Activated CD8-positive, alpha-beta memory T cell treated with anti-CD3 and anti-CD28 coated beads, Interleukin-2, amount 10 ng/mL, durations not matched to agents 7 days and 5 days (primary cell): ENCODE measurements at places on chromosomes 5 and 9. TPM values are rescaled to one million over a fixed set of nuclear protein-coding genes. Genes with fewer than 3 reads are reported as not detected.

Gene ZNF608
- not detected for total RNA-seq

Gene C1QTNF3
- total RNA-seq, result 2.7 TPM

Gene TSLP
- 0.40 TPM for total RNA-seq

Gene FGF18
- total RNA-seq, result not detected

Gene TCERG1
- 104 TPM for total RNA-seq

Gene TTC39B
- total RNA-seq, result 34.3 TPM

Gene SH3PXD2B
- total RNA-seq, result 0.06 TPM

Gene SMIM33
- 0.26 TPM for total RNA-seq

Gene ANKRD55
- total RNA-seq, result not detected

Gene GMCL2
- not detected for total RNA-seq

Gene SLC6A7
- total RNA-seq, result not detected

Gene ZNF367
- total RNA-seq, result 36.3 TPM

Gene PPIP5K2
- 62.6 TPM for total RNA-seq

Gene SPINK4
- total RNA-seq, result not detected

Gene CTSV
- 0.28 TPM for total RNA-seq

Gene ORM1
- not detected for total RNA-seq

Gene SLC1A1
- total RNA-seq, result 0.14 TPM

Gene FIBCD1
- not detected for total RNA-seq

Gene PTGS1
- total RNA-seq, result 1.0 TPM

Gene LCN12
- total RNA-seq, result 1.2 TPM

Gene AIF1L
- 0.23 TPM for total RNA-seq

Gene AK8
- total RNA-seq, result 0.63 TPM

Gene MEF2C
- 0.19 TPM for total RNA-seq

Gene SPINK6
- not detected for total RNA-seq

Gene IL6ST
- total RNA-seq, result 24.7 TPM

Gene SLC6A19
- total RNA-seq, result not detected

Gene JADE2
- 98.4 TPM for total RNA-seq

Gene SLCO6A1
- total RNA-seq, result not detected

Gene PDE6A
- total RNA-seq, result not detected

Gene CCL27
- total RNA-seq, result not detected

Gene ITK
- 209 TPM for total RNA-seq
